ENCODE measurements at places on chromosomes 7 and 10.

DNA sequence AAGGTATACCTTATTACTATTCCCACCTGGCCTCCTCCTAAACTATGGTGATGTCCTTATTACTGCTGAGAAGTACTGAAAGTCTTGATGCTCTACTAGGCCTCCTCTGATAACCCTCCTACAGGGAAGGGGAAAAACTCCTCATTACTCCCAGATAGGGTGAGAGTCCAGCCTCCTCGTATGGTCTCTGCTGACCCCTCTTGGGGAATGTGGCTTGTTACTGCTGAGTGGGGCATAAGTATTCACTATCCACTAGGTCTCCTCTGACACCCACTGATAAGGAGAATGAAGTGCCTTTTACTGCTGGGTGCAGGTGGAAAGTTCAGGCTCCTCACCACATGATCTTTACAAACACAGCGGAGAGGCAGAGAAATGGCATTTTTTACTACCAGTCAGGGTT lies 222.9 kb downstream of the CHRM2 start:
- peak; percentile 13 for DNase-seq

GRCh38 chr7:36984710-36985312 lies 260.5 kb upstream of the AOAH start:
- no peak for DNase-seq

GRCh38 chr7:114356133-114356532 lies 58.5 kb upstream of the FOXP2 start:
- no peak for DNase-seq

DNA sequence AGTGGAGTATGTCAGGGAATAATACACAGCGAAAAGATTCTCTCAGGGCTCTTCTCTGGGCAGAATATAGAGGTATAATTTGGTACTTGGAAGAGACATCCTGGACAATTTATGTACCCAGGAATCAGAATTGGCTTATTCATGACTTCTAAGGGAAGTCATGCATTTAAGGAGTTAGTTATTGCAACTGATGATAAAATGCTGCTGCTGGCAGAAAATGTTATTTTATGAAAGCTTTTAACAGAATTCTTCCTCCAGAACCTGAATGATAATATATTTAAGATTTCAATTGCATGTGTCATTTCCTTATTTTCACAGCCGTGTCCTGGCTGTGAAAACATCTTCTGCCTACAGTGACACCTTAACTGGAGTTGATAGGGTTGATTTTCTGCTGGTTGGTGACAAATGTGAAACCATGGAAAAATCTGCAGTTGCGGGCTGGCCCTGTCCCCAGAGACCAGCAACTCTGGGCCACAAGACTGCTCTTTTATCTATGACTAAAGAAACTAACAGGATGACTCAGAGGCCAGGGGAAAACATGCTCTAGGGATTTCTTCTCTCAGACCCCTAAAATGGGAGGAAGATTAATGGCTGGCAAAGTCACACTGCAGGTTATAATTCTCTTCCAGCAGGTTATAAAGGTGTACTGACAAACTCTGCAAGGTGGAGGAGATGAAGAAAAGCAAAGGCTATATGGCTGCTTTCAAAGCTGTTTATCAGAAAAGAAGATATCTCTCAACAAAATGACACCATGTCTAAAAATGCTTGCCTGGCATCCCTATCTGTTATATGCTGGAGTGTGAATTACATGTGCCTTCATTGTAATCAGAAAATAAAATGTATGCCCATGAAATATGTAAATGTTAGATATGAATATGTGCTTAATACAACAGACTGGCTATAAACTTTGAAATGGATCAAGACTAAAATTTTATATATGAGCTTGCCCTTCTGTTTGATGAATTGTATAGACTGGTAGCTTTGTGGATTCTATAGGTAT lies 12.1 kb upstream of the TRUB1 start:
- no peak for DNase-seq

DNA sequence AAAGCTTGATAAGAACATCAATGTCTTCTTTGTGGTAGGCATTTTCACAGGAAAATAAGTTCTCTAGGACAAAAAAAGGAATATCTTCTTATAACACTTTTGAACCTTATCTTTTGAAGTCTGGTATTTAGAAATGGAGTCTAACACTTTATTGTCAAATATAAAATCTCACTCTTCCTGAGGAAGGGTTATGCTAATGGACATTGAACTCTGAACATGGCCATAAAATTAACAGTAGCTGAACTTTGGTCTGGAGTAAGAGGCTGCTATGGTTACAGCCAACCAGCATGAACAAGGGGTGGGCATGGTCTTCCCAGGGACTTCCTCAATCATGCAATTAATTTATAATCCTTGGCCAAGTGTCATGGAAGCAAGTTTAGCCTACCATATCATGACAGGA lies at the start of gene CLRN3:
Gene CLRN3 (minus strand): TSS at position 199 of the 400 bp plus-strand sequence. CDS start 157 bp downstream, at position 42.
- no peak for DNase-seq

DNA sequence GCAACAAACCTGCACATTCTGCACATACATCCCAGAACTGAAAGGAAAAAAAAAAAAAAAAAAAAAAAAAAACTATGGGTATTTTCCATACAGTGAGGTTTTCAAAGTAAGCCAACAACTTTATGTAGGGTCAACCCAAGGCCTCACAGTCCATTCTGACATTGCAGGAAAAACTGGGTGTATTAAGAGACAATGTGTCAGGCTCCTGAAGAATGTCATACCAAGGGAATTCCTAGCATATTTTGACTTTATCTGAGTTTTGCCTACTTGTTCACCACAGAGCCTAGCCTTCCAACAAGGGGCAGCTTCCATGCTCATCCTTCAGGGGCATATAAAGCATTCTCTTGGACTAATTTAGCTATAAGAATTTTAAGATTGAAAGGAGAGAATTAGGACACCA lies 368.9 kb downstream of the PLXDC2 start:
- no peak for DNase-seq

DNA sequence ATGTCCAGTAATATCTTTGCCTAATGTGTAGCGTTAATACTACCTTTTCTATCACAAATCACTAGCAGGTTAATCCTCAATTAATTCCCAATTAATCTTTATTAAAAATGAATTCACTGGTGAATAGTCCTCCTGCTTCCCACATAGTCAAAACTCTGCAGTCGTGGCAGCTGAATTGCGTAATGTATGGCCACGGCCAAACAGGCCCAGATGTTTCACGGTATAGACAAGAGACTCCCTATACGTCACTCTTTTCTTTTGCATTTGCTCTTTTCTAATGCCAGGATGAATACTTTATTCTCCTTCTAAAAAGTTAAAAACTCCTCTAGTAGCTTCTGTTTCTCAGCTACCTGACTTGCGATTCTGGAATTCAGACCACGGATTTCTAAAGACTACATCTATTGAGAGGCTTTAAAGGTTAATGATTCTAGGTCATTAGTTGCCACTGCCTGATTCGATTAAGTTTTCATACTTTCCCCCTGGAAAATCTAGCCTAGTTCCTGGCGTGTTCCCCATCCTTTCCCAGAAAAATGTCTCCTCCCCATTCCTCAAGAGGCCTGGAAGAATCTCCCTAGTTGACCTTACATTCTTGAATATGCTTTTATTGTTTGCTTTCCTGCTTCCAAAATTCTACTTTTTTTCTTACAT lies 16.9 kb downstream of the MEOX2 start:
- DNase-seq = no peak

GRCh38 chr7:112358513-112358912 lies 91.7 kb upstream of the IFRD1 start:
- no peak for DNase-seq

- no peak for DNase-seq
Observed at GRCh38 chr10:94405406-94405805, 3.1 kb downstream of the TBC1D12 start.

DNA sequence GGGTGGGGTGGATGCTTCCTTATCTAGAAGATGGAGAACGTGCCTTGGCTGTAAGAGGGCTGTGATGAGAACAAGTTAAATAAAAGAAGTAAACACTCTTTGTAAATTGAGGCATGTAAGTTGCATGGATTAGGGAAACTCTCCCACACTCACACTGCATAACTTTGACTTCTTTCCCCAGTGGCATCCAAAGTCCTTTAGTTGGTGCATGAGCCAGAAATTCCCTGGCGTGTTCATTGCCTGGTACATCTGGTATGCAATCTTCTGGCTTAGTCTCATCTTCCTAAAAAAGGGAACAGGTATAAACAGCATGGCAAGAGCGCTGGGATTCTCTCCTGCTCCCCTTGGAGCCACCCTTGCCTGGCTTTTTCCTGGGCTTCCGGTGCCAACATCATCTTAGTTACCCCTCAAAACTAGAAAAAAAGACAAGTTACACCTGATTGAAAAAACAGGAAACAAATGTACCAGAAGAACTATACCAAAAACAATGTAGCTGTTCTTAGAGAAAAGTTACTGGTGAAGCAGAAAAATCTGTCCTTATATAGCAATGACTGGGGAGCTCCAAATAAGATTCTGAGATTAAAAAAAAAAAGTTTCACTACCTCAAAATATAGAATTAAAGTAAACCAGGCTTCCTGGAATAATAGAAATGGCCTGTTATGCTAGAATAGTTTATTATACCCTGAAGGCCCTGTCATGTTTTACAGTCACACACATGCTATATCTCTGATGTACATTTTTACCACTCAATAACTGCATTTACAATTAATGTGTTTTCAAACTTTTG lies 9.9 kb downstream of the RP9 start:
- DNase-seq = no peak

DNA sequence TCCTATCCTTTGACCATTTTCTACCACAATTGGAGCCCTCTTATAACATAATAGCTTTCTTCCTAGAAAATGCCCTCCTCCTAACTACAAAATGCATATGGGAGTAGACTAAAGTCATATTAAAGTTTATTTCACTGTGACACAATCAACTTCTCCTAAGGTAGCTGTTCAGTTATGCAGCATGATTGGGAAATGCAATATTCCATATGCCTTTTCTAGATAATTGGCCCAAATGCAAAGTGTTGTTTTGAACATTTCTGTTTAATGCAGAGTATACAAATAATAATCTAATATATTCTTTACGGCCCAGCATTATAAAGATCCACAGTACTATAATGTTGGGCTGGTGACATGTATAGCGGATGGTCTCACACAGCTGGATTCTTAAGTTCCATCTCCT lies 205.1 kb downstream of the RAPGEF5 start:
- no peak for DNase-seq

DNA sequence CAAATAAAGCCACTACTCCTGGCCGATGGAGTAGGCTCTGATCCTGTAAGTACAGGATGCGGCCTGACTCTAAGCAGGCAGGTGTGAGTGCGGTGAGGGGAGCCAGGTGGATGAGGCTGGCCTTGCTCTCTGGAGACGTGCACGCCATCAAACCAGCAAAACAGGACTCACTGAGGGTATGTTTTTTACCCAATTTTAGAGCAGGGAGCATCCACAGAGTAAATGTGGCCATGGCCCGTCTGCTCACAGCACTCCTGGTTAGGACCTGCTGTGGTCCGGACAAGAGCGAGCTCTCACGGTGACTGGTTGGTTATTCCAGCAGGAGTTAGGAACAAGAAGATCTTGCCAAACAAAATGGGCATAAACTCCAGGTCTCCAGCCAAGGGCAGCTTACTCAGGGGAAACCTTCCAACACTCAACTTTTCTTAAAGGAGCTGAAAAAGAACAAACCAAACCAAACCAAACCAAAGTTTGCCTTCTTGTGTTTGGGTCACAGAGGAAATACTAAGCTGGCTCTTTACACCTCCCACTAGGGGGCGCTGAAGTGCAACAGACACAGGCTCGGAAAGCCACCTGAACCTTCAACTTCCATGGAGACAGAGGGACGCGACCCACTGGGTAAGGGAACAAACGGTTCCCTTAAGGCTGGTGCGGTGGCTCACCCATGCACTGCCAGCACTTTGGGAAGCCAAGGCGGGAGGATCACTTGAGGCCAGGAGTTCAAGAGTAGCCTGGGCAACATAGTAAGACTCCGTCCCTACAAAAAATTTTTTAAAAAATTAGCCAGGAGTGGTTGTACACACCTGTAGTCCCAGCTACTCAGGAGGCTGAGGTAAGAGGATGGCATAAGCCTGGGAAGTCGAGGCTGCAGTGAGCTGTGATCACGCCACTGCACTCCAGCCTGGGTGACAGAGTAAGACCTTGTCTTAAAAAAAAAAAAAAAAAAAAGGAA lies 122.4 kb downstream of the CLEC2L start:
- peak; percentile 71 for DNase-seq

DNA sequence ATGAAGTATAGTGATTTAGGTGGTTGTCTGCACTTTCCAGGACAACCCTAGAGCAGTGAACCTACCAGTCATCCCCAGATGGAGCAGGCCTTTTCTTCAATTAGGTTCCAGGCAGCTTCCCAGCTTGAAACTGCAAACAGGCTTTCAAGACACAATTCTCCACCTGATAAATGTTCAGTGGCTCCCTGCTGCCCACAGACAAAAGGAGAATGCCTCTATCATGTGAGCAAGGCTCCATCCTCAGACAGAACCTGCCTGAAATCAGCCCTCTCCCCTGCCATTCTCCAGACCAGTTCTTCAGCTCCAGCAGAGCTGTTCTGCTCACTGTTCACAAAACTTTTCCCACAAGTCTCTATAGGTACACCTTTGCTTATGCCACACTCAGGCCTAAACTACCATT lies 22.1 kb downstream of the RELN start:
- no peak for DNase-seq

DNA sequence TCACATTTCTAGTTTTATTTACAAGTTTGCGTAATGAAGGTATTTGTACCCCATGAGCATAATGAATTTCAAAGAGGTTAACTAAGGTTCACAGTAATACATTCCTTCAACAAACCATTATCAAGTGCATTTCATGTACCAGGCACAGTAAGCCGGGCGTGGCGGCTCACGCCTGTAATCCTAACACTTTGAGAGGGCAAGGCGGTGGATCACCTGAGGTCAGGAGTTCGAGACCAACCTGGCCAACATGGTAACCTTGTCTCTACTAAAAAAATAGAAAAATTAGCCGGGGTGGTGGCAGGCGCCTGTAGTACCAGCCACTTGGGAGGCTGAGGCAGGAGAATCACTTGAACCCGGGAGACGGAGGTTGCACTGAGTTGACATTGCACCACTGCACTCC lies 4.3 kb upstream of the EIF3A start:
- DNase-seq = no peak

DNA sequence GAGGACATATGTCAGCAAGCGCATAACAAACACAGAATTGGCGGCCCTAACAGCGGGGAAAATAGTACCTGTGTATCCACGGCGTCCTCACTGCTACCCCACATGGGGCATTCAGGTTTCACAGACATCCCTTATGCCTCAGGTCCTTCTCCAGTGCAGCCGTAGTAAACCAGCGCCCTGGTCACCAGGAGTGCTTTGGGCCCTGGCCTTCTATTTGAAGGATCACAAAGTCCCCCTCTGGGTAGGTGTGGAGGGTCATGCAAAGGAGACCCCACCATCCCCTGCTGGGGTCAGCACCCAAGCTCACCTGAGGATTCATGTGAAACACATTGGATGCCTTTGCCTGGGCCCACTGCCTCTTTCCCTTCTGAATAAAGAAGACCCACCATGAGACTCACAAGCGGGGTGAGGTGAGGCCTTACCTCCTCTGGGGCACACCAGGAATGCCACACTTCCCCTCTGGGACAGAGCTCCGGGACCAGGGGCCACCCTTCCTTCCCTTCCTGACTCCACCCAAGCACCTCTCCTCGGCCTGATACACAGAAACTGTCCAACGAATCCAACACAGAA lies 18.8 kb downstream of the CLRN3 start:
- no peak for DNase-seq

GRCh38 chr10:30727524-30727923 lies 98.0 kb upstream of the LYZL2 start:
- DNase-seq = no peak

- no peak for DNase-seq
Observed at GRCh38 chr7:155343661-155344121, 46.0 kb downstream of the INSIG1 start.
